Stimulated activated CD8-positive, alpha-beta memory T cell treated with anti-CD3 and anti-CD28 coated beads, Interleukin-15, amount 100 ng/mL, for 4 hours (primary cell): ENCODE measurements at places on chromosomes 6 and 20.

- DNase-seq: no peak
These were observed 88.4 kb upstream of the PDE10A start for GRCh38 chr6:165751486-165751885.

DNA sequence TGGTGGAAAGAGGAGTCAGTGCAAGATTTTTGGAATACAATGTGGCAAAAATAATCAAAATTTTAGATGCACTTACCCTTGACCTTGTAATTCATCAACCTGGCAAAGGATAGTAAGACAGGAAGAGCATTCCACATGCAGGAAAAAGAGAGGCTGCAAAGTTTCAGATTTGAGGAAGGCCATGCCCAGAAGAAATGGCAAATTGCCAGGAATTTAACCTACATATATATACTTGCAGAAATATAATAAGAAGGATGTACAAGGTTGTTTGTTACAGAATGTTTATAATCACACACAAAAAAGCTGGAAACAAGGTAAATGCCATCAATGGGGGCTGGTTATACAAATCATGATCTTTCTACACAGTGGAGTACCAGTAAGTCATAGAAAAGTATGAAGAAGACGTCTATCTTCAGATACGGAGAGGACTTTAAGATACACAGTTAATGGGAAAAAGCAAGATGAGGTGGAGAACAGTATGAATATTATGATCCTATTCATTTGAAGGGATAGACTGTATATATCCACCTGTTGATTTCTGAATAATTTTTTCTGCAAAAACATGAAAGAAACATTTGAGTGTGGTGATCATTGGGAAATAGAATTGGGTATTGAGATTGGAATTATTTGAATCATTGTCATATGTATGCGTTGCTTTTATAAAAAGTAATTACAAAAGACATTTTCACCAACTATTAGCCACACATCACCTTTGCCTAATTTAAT is 253.8 kb downstream of the TBC1D7 start:
- DNase-seq: no peak

- DNase-seq: no peak
These were observed 702.7 kb downstream of the MAFB start for GRCh38 chr20:39986173-39986904.

- DNase-seq: no peak
These were observed 19.8 kb upstream of the CDC5L start for GRCh38 chr6:44367681-44368080.

- no peak for DNase-seq
These were observed 25.8 kb downstream of the SNRNP48 start for GRCh38 chr6:7615611-7616383.

GRCh38 chr6:7529141-7529540 is 12.3 kb upstream of the DSP start:
- no peak for DNase-seq

GRCh38 chr6:107624541-107624940 is 134.6 kb downstream of the SOBP start:
- DNase-seq: no peak

DNA sequence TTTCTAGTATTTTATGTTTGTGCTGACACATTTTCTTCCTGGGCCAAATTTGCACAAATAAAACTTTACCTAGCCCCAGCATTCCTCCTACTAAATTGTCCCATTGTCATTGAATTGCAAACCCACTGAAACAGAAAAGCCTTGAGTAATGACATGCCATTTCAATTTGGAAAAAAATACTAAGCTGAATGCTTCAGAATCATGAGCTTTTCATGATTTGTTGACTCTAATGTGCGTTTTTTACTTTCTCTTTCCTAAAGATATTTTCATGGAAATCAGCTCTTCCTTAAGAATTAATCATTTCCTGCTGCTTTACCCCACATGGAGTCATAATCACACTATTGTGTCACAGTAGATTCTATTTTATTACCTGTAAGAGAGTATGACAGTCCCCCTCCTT is 47.4 kb downstream of the TRDN start:
- no peak for DNase-seq

- no peak for DNase-seq
These were observed 31.3 kb downstream of the KIAA0319 start for GRCh38 chr6:24614648-24615047.

- no peak for DNase-seq
These were observed 42.9 kb upstream of the MAP7 start for GRCh38 chr6:136592930-136593673.

- no peak for DNase-seq
These were observed 26.3 kb downstream of the SAMHD1 start for GRCh38 chr20:36925234-36925633.

GRCh38 chr6:23534351-23534750 is 591.7 kb upstream of the NRSN1 start:
- no peak for DNase-seq

GRCh38 chr6:115120391-115120790 is 777.6 kb upstream of the HS3ST5 start:
- no peak for DNase-seq

DNA sequence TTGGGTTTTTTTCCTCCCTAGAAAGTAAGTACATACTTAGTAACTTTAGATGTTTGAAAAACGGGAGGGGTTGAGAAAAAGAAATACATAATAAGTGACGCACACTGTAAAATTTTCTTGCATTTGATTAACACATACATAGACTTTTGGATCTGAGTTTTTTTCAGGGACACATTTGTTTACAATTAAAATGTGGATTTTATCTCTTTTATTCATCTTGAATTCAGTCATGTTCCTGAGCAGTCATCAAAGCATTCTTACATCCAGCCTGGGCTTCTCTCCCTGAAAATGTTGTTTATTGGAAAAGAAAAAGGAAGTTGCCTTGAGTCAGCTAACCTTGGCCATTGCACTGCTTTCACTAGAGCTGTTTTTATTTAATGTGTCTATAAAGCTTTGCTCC is 8.7 kb upstream of the RPP40 start:
- no peak for DNase-seq

- no peak for DNase-seq
These were observed 818.7 kb upstream of the GJE1 start for GRCh38 chr6:141313986-141314385.

DNA sequence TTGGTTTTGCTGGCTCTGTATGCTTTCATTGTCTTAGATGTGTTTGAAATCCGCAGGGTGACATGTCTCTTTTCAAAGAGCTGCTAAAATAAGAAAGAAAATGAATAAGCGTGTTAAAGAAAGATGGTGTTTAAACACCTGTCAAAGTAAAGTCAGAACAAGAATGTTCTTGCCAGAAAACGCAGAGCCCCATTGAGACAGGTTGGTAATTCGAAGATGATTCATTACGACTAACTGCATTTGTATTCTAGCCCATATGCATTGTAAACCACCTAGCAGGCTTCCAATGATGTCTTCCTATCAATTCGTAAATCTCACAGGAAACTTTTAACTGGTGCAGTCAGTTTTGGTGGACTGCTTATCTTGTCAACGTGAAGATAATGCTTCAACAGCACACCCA is 16.8 kb downstream of the PHACTR2 start:
- no peak for DNase-seq

- no peak for DNase-seq
These were observed 33.3 kb downstream of the JPH2 start for GRCh38 chr20:44153636-44154043.

DNA sequence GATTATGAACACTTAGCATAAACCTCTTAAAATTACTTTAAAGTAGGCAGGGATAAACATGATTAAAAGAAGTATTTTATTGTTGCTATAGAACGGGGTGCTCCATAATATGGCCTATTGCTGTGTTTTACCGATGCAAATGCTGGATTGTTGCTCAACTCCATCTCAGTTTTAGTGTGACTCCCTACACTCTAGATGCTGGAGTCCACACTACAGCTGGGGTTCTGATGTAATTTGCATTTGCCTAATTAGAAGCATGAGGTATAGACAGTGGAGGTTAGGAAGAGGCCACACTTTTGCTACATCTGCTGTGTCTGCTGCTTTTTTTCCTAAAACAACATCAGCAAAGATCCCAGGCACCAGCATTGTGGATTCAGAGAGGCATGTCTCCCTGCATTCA is 6.7 kb upstream of the HMGN3 start:
- DNase-seq: no peak

DNA sequence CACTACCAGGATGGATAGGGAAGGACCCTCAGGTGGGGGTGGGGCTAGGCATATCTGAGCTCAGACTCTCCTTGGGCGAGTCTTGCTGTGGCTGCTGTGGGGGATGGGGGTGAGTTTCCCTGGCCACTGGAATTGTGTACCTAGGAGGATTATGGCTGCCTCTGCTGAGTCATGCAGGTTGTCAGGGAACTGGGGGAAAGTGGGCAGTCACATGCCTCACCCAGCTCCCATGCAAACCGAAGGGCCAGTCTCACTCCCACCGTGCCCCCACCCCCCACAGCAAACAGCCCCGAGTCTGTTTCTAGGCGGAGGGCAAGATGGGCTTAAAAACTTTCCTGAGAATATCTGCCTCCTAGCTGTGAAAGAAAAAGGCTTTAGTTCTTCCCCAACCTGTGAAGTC is 210.3 kb upstream of the FERMT1 start:
- no peak for DNase-seq

DNA sequence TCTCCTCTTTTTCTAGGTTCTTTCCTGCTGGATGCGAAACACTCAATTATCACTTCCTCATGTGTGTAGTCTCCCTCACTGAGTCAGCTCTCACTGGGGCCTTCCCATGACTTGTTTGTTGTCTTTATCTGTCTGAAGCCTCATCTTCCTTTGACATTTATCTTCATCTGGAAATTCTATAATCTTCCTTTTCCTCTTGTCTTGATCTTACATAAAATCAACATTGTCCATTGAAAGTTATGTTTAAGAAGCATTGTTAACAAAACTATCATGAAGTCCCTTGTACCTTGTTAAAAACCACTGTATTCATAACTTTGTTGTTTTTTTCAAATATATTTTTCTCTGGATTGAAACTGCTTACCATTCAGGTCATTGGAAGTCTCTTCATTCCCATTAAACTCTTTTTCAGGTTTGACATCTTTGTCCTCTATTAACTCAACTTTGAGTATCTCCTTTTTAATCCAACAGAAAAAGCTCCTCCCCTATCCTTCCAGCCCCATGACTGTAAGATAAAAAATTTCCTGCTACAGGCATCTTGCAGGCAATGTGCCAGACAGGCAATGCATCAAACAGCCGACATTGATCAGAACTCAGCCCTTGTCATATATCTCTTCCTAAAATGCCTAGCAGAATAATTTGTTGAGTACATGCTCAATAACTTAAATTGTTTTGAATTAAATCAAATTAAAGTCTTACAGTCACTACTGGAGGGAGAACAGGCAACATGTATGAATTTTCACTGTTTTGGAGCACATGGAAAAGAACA is 34.8 kb downstream of the MYLIP start:
- DNase-seq: no peak

DNA sequence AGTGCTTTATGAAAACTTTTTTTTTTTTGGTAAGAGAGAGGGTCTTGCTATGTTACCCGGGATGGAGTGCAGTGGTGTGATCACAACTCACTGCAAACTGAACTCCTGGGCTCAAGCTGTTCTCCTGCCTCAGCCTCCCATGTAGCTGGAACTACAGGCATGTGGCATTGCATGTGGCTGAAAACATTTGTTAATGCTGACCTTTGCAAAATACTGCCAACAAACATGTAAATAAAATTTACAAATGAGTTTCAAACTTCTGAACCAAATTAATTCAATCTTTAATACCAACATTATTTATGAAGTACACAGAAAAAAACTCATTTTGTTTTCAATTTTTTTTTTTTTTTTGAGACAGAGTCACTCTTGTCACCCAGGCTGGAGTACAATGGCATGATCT is 26.1 kb upstream of the ZBTB2 start:
- no peak for DNase-seq

DNA sequence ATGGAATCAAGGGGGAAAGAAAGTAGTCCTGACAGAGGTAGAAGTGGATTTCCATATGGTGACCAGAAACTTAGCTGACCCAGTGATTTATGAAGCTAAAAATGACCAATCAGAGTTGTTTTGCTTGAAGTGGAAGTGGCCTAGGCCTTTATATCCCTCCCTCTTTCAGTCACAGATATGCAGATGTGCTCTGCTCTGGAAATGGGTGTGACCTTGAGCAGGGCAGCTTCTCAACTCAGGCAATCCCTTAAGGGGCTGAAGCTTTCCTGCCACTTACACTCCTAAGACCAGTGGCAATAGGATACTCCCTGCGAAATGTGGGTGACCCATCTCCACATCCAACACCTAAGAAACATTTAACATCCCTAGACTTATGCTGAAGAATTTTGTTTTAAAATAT is 256.6 kb downstream of the EYS start:
- no peak for DNase-seq

GRCh38 chr20:49697071-49697470 is 16.6 kb downstream of the B4GALT5 start:
- no peak for DNase-seq

DNA sequence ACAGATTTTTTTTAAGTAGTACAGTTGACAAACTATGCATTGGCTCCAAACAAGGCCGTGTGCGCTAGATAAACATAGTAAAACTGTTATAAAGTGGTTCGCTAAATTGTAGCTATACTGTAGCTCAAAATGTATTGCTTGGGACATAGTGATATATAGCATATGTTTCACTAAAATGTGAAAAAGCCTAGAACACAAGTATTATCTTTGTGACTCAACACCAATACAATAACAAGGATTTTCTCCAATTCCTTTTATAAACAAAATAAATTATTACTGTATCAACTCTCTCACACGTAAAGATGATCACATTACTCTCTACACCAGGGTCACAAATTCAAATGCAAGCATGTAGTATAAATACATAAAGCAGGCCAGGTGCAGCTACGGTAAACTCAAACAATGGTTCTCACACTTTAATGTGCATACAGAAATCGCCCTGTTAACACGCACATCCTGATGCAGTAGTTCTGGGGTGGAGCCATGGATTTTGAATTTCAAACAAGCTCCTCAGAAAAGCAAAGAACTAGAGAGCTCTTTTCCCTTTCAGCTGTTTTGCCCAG is 214.6 kb downstream of the GMDS start:
- DNase-seq: no peak

DNA sequence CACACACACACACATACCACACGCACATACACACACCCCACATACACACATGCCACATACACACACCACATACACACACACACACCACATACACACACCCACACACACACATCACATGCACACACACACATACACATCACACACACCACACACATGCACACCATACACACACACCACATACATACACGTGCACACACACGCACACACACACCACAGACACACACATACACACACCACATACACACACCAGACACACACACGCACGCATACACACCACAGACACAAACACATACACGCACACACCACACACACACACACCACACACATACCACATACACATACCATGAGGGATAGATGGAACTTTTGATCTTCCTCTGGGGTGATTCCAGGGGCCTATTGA is 90.2 kb downstream of the DLGAP4 start:
- no peak for DNase-seq

DNA sequence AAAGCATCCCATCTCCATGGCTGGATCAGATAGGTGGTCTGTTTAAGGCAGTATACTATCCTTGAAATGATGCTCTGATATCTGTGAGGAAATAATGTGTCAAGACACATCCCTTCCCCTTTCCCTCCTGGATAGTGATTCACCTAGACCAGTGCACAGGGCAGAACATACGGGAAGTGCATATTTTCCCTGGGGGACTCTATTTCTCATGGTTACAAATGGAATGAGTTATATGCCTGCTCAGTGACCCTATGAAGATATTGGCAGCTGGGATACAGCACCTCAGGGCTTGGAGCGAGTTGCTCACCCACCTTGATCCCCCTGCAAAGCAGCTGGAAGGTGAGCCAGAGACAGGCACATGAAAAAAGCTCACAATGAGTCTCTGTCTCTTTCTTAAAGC is 67.5 kb upstream of the PRL start:
- no peak for DNase-seq
